HT1080 (cell line): ENCODE measurements at places on chromosomes 11 and 22.

GRCh38 chr11:126426820-126427749 lies 71.6 kb downstream of the ST3GAL4 start:
- no peak for DNase-seq

DNA sequence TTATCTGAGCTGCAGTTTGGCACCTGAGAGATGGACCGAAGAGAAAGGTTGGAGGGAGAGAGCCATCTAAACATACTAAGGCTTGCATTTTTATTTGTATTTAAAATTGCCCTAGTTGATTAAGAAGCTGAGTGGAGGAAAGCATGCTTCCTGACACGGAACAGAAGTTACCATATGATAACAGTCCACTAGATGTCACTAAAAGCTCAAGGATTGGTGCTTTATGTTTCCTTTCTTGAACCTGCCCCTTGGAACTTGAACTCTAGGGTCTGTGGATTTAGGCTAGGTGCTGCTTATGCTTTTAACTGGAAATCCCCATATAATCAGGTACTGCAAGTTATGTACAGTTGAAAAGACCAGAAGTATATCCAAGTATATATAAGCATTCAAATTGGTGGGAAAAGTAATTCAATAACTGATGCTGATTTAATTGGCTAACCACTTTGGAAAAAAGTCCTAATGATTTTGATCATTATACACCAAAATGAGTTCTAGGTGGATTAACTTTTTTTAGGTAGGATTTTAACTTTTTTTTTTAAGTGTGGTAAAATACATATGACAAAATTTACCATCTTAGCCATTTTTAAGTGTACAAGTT lies 9.5 kb downstream of the RBMXL2 start:
- peak; percentile 43 for DNase-seq

GRCh38 chr11:92702037-92702804 lies 267.2 kb upstream of the MTNR1B start:
- DNase-seq: peak; percentile 47

GRCh38 chr22:23012081-23012622 lies 58.2 kb upstream of the GNAZ start:
- DNase-seq: no peak

DNA sequence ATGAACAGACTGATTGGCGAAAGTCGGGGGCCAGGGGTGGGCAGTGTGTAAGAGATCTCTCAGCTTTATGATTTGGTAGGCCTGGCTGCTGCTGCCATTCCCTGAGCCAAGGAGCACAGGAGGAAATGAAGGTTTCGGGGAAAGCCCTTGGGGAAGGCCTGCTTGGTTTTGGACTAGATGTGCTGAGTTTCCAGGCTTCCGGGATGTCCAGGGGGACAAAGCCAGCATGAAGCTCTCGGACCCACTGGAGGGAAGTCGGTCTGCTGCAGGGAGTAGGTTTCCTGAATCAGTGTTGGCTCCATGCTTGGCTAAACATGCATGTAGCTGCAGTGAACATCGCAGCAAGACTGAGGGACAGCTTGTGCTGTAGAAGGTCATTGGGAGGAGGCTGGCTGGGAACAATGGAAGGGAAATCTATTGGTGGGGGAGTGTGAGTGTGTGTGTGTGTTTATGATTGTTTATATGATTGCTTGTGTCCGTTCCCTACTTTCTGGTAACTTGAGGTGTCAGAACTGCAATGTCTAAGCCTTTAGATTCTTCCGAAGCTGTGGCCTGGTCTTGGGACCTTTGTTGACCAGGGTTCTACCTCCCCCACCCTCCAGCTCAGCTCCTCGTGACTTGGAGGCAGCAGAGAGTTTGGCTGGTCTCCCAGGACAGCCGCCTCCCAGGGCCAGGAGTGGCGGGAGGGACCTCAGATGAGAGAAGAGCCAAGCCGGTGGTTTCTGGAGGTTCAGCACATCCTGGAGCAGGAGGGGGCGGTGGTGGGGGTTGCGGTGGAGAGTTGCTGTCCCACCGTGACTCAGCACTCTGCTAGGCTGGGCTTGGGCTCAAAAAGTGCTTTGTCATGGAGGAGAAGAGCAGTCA lies 4.0 kb upstream of the FTH1 start:
- peak; percentile 98 for DNase-seq

GRCh38 chr11:2811206-2812091 lies 74.1 kb downstream of the CDKN1C start:
- DNase-seq: no peak

DNA sequence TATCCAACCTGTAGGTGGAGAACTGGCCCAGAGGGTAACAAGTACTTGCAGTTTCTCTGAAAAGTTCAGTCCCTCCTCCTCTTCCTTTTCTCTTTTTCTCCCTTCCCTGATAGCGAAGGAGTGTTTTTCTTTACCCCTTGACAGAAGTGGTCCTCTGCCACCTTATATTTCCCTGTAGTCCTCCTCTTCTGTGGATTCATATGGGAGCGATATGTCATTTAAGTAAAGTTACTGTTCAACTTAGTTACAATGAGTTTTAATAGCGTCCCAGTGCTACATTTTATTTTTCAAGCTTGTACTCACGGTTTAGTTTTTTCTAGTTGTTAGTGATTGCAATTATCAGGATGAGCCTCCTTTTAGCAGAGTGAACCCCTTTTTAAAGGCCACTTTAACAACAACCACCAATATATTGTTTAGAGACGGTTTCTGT lies 1.4 kb downstream of the PCF11 start:
- DNase-seq: no peak

DNA sequence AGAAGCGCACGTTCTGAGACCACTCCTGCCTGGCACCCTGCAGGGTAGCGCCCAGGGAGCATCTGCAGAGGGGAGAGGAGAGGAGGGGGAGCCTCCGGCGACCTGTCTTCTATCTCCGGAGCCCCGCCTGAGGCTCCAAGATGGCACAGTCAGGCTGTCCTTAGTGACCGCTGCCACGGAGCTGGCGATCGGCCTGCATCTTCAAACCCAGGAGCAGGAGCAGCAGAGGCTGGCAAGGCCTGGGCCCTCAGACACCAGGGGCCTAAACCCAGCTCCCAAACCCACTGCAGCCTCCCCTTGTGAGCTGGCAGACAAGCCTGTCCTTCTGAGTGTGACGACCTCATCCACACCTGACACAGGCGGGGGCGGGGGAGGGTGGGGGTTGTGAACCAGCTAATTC lies 34.9 kb downstream of the TOLLIP start:
- no peak for DNase-seq

DNA sequence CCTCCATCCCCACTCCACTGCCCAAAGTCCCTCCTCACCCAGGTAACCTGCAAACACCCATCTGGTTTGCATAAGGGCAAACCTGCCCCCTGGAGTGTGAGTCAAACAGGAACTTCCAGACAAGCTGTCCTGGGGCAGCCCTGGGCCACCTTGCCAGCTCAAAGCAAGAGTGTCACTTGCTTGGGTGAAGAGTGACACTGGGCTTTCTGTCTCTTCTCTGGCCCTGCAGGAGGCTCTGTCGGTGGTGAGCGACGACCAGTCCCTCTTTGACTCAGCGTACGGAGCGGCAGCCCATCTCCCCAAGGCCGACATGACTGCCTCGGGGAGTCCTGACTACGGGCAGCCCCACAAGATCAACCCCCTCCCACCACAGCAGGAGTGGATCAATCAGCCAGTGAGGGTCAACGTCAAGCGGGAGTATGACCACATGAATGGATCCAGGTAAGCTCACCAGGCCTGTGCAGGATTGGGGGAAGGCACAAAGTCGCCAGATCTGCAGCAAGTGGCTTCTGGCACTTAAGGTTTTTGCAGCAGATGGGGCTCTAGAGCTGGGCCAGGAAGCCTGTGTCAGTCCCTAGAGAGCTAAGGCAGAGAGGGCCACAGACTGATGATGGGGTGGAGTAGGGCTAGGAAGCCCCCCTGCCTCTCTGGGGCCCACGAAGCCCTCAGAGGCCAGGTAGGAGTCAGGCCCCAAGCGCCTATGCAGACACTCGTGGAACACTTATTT lies 64.2 kb downstream of the FLI1 start:
- DNase-seq: no peak

GRCh38 chr11:34457607-34458006 lies 18.9 kb downstream of the CAT start:
- DNase-seq: no peak

DNA sequence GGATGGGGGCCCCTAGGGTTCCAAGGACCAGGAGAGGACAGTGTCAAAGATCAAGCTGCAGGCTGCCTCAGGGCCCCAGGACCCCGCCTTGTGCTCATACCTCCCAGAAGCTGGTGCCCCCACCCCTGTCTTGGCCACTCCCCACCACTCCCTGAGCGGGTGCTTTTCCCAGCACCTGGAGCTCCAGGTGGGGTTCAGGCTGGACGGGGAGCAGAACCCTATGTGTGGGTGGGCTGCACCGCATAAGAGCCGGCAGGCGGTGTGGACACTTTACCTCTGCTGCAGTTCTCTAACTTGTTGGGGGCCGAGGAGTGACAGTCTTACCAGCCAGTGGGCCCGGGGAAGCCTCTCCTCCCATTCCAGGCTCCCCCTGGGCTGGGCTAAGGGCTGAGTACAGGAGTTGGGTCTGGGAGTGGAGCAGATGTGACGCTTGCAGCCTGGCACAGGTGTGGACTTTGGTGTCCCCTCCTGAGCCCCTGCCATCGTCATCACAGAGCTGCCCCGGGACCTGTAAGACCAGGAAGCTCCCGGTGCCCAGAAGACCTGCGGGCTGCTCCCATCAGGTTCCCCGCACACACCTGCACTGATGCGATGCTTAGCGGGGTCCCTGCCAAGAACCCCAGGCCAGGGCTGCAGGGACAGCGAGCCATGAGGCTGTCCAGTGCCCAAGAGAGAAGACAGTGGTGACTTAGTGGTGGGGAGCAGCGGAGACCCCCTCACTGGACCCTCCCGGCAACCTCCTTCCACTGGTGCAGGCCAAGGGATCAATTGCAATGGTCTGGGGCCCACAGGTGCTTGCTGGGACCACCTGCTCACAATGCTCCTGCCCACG lies 674.5 kb downstream of the BRD1 start:
- DNase-seq: no peak

DNA sequence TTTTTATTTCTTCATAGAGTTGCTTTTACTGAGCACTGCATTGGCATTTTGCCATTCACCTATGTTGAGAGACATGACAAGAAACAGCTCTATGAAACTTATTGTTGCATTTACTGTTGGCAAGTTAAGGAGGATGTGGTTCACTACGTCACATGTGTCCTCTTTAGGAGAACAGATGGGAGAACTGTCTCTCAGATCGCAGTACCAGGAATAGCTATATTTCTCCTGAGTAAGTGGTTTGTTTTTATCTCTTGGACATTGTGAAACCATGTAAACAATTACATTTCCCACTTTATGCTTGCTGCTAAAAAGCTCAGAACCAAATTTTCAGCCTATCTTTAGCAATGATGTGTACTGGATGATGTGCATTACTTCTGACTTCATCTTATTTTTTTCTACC lies 34.8 kb upstream of the PSMA1 start:
- DNase-seq: no peak

DNA sequence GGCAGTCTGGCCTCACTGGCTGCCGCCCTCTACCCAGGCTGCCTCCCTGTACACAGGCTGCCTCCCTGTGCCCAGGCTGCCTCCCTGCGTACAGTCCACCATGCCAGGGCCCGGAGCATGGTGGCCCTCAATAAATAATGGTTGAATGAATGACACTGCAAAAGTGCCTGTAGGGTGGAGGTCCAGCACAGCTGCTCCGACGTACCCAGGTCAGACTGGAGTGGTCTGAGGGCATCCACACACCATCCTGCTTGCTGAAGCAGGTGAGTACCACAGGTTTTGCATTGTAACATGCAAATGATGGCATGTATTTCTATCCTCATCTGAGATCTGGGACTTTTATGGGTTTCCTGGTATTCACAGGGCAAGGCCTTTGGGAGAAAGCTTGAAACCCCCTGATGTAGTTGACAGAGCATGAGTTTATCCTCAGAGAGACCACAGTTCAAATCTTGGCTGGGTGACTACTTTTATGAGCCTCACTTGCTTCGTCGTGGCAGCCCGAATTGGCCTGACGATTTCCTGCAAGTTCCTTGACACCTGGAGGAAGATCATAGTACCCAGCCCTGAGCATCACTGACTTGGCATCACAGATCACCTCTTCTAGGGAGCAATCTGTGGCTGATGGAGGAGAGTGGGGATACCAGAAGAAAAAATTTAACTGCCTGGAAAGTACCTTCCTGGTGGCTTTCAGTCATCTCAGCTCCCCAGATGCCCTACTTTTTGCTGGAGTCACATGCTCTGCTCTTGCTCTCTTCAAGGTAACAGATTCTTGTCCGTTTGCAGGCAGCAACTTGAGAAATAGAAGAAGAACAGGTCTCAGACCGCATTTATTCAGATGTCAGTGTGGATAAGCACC lies 16.0 kb upstream of the CYB5R3 start:
- DNase-seq: no peak

DNA sequence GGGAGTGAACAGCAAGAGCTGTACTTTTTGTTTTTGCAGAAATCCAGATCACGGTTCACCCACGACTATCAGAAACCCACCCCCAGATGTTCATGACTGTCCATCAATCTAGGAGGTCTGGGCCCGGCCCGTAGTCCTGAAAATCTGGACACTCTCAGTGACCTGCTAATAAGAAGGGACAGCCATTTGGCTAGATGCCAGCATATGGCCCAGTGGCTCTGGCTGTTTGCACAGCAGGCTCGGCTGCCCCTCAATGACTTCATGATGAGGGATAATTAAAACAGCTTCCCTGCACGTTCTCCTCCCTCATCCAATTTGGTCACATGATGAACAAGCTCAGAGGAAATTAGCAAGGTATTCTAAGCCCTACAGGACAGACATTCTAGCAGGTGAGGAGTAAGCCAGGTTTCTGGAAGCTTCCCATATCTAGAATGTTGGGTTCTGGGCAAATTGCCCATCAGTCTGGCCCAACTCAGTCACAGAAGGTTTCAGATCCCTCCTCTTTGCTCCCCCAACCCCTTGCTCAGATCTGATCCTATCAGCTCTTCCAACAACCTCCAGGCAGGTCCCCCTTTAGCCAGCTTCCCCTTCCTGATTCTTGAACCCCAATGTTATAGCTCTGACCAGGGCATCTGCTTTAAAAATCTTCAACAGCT lies 397.3 kb downstream of the SHANK2 start:
- DNase-seq: no peak

- DNase-seq: no peak
Measured at GRCh38 chr11:28524098-28524497, 415.9 kb downstream of the METTL15 start.

DNA sequence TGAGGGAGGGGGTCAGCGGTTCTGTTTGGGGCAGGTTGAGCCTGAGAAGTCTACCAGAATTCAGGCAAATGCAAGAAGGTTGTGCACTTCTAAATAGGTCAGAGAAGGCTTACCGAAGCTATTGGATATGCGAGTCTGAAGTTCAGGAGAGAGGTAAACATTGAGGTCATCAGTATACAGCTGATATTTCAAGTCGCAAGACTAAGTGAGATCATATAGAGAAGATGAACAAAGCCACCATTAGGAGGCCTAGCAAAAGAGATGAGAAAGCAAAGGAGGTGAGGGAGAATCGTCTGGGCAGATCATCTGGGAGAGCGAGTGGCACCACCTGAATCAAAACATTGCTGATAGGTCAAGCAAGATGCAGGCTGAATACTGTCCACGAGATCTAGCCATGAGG lies 430.6 kb downstream of the BUD13 start:
- no peak for DNase-seq

DNA sequence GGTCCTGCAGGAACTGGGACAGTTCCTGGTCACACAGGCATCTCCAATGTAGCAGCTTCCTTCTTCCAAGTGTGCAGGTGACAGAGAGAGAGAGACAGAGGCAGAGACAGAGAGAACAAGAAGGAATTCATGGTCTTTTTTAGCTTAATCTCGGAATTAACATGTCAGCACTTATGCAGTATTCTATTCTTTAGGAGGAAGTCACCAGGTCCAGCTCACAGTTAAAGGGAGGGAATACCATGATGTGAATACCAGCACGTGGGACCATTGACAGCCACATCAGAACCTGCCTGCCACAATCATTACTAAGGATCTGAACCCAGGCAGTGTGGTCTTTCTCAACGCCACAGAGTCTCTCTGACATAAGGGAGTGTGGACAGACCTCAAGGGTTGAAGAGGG lies 341.6 kb downstream of the MN1 start:
- no peak for DNase-seq

GRCh38 chr11:95599959-95600586 lies 189.5 kb downstream of the FAM76B start:
- no peak for DNase-seq
